ENCODE measurements at places on chromosomes 2 and 18.

DNA sequence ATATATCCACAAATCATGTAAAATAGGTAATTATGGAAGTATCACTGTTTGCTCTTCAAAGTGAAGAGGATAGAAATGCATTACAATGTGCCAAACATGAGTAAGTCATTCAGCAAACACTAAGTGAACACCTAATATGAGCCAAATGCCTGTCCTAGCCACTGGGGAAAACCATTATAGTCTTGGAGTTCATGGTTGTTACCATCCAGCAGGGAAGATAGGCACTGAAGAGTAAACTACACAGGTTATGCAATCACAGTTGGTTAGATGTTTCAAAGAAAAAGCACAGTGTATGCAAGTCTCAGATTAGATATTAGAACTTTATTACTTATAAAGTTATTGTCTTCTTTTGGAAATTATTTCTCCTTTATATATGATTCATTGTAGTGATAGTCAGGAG, 3.9 kb upstream of the SERPINB2 start:
- no peak for DNase-seq

DNA sequence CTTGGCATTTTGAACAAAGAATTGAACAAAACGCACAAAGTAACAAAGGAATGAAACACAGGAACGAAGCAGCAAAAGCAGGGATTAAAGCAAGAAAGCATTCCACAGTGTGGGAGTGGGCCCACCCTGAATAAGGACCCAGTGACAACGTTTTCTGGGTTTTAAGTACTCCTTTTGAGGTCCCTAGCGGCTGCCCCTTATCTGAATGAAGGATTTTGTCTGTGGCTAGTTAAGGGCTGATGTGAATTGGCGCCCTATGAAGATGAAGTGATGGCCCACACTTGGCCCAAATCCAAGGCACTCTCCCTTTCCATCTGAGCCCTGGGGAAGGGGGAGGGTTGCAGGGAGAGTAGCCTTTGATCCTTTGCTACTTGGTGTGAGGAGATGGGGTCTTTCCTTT, 7.8 kb upstream of the CCDC141 start:
- DNase-seq = no peak

GRCh38 chr2:64944484-64944883, 44.7 kb upstream of the SLC1A4 start:
- no peak for DNase-seq

DNA sequence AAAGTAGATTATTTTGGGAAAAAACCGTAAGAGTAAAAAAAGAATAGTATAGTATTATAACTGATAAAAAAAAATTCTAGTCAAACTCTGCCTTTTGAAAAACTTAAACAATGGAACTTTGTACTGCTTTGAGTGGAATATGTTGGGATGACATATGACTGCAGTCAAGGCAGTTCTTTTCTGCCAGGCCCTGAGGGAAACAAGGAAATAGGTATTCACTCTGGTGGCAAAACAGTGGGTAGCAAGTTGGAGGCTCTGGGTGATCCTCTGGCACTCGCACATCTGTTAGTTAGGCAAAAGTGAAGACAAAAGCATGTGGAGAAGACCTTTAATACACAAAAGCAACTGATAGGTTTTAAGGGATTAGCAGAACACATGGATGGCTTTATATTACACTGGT, 102.2 kb downstream of the ARHGEF33 start:
- no peak for DNase-seq

DNA sequence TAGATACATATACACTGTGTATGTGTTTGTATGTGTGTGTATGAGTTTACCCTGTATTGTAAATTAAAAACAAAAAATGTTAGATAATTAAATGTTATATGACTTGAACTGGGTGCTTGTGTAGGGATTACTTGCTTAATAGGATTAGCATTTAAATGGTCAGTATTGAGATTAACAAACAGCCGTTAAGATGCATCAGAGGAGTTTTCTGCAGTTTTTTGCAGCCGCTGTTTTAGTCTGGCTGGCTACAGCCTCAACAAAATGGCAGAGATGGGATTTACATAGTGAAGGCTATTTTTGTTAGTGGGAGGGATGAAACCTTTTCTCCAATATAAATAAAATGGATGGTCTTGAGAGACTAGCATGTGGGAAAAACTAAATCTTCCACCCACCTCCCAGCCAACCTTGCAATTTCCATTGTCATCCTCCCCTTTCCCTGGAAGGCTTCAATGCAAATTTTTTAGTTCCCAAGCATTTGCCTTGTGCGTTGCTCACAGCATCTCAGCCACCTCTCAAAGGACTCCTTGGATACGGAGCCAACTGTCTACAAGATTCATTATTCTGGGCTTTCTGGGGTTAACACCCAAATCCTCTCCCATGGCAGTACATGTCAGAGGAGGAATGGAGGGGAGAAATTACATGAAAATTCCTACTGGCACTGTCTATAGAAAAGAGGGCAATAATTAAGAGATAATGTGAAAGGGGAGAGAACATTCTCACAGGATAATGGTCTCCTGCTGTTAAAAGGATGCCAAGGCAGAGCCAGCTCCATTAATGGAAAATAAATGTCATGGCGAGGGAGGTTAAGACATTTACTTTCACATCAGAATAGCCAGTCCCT, 351.9 kb downstream of the CDH2 start:
- no peak for DNase-seq

DNA sequence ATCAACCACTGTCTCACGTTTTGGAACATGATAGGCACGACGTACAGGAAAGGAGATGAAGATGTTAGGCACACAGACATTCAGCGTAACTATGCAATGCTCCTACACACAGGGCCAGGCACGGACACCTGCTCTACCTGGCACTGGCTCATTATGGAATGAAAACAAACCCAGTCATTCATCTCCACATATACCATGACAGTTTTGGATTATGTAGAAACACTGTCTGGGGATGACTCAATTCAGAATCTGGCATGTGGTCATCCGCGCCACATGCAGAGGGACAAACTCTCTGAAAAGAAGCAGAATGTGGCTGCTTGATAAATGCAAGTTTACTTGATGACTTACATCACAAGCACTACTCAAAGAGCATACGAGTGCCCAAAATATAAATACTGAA, 29.5 kb upstream of the NFU1 start:
- DNase-seq = no peak

DNA sequence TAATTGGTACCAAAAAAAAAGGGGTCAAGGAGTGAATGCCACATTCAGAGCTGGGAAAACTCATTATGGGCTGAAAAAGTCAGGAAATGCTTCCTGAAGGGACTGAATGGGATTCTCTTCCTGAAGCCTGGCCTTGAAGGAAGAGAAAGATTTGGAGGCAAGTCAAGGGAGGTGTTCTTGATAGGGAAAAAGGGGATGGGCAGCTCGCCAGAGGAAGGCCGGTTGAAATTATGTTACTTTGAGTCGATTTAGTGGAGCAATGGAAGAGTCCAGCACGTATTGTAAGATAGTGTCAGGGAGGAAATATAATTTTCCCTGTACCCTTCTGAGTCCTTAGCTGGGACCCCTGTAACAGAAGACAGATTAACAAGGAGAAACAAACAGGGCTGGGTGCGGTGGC, 115.3 kb upstream of the STPG4 start:
- DNase-seq = no peak

DNA sequence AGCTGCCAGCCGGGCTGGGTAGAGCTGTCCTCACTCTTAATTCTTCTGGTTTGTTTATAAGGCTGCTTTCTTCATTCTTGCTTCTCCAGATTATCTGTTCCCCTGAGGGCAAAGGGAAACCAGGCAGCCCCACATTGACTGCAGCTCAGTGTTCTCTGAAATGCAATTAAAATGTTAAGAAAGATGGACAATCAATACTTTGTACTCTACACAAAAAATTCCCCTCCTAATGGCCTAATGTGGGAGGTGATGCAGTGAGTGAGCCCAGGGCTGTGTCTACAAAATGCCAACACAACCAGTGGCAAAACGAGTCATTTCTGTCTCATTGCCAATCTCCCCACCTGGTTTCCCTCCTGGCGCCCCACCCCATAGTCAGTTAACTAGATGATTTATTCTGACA, 541.7 kb upstream of the RAB6C start:
- DNase-seq = no peak

GRCh38 chr2:86747711-86748639, 27.9 kb downstream of the RMND5A start:
- DNase-seq = no peak

DNA sequence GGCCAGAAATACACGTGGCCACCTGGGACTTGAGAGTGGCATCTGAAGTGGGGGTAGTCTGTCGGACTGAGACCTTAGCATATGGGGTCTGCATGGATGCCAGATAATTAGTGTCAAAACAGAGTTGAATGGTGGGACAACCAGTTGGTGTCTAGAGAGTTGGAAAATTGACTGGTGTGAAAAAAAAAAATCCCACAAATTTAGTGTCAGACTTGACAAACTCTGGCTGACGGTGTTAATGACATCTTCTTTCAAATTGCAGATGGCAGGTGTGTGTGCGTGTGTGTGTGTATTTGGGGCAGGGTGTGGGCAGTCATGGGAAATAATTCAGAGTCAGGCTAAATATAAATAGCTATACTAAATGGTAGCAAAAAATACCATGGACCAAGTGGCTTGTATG, 365.4 kb upstream of the RGPD4 start:
- DNase-seq = no peak

DNA sequence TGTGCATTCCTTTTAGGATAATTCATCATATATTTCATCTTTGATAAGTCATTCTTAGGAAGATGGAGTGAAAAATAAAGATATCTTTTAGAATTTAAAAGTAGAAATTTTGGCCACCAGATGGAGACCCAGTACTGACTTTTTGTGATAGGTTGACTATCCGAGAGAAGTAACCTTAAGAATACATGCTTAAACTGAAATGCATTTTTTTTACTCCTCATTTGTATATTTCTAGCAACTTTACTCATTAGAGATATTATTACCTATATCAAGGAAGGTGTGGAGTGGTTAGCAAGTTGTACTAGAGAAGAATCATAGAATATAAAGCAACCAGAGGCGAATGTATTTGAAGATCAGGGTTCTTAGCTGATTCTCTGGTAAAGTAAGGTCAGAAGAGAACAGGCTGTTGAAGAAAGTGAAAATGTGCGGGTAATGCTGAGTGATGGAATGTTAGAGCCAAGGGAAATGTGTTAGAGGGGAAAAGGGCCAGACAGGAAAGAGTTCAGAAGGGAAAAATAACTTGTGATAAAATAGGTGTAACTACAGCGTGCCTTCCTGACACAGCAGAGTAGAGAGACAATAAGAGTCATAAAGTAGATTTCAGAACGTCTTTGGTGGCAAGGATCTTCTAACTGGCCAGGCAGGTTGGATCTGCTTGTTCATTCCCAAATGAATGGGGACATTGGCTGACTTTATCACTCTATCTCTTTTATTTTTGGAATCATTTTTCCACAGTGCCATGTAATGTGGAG, 52.3 kb downstream of the TDRD15 start:
- DNase-seq = no peak

DNA sequence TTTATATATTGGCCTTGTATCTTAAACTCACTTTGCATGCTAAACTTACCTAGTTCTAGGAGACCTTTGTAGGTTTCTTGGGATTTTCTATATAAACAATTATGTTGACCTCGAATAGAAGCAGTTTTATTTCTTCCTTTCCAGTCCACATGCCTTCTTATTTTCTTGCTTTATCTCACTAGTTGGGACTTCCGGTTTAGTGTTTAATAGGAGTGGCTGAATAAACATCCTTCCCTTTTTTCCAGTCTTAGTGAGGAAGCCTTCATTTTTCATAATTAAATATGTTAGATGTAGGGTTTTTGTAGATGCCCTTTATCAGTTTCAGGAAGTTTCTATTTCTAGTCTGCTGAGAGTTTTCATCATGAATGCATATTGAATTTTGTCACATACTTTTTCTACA, 347.3 kb upstream of the HNRNPA3 start:
- no peak for DNase-seq

GRCh38 chr2:85996591-85996990, 107.8 kb upstream of the ST3GAL5 start:
- no peak for DNase-seq

GRCh38 chr18:9535430-9535991, 60.2 kb downstream of the RALBP1 start:
- no peak for DNase-seq

DNA sequence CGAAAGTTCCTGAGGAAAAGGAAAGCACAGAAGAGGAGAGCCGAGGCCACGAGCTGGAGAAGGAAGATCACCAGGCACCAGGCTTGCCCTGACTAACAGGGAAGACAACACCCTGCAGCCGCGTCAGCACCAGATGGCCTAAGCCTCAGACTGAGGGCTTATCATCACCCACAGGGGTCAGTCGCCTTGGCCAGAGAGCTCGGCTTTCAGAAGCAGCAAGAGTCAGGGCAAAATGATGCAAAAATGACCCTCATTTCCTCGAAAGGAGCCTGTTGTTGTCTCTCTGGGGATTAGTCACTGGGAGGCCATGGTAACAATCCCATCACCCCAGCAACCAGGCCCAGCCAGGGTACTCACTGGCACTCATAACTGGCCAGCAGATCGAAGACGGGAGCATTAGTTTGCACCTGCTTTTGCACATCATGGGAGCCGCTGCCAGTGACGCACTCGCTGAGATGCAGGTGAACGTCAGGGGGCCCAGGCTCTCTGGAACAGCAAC, 42.7 kb upstream of the ZFP36L2 start:
- no peak for DNase-seq

- no peak for DNase-seq
Measured at GRCh38 chr2:237885111-237885930, 25.9 kb downstream of the RAMP1 start.

DNA sequence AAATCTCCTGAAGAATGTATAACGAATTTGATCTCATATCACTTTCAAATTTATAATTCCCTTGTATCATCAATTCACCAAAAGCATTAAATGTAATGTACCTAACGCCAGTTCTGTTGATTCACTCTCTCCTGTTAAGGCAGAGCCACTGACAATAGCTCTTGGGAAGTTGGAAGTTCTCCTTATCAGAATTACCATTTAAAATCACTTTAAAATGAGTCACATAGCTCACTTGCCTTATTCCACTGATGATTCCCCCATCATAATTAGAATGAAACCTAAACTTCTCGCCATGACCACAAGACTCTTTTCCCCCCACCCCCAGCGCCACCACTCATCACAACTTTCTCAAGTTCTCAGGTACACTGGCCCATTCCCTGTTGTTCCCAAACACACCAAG, 117.1 kb downstream of the PID1 start:
- no peak for DNase-seq

GRCh38 chr2:217099561-217099960, 239.7 kb upstream of the TNP1 start:
- DNase-seq = no peak

GRCh38 chr2:38568724-38569436, 33.8 kb downstream of the HNRNPLL start:
- DNase-seq = no peak

GRCh38 chr2:220090050-220090449, 462.6 kb downstream of the SLC4A3 start:
- no peak for DNase-seq

DNA sequence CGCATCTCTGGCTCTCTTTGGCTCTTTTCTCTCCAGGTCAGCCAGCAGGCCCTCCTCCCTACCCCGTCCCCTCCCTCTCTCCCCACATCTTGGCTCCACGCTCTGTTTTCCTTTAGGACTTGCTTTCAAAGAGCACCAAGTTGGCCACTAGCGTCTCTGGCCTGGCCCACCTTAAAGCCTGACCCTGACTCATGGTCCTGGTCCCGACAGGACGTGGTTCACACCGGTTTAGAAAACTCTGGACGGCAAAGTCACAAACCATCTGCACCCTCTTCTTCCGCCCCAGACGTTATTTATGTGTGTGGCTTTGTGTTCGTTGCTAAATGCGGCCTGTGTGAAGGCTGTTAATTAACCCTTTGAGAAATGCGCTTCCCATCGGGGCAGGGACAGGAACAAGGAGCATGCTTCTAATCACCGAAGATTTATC, 169.0 kb upstream of the HAAO start:
- DNase-seq = no peak
